ENCODE measurements at places on chromosomes 7 and 10.

DNA sequence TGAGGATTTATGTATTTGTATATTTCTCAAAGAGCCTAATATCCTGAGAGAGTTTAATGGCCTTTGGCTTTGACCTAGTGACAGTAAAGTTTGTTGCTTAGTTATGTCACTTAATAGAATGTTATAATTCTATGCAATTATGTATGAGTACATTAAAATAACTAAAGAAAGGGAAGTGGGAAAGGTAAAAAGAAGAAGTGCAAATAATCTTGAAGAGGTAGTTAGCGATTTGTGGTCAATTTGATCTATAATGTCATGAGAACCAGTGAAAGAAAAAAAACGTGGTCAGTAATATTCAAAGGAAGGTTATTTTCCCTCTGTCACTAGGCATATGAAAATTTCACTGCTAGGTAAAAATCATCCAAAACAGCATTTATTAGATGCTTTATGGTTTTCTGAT lies 143.4 kb upstream of the LSM8 start:
- no peak for DNase-seq

DNA sequence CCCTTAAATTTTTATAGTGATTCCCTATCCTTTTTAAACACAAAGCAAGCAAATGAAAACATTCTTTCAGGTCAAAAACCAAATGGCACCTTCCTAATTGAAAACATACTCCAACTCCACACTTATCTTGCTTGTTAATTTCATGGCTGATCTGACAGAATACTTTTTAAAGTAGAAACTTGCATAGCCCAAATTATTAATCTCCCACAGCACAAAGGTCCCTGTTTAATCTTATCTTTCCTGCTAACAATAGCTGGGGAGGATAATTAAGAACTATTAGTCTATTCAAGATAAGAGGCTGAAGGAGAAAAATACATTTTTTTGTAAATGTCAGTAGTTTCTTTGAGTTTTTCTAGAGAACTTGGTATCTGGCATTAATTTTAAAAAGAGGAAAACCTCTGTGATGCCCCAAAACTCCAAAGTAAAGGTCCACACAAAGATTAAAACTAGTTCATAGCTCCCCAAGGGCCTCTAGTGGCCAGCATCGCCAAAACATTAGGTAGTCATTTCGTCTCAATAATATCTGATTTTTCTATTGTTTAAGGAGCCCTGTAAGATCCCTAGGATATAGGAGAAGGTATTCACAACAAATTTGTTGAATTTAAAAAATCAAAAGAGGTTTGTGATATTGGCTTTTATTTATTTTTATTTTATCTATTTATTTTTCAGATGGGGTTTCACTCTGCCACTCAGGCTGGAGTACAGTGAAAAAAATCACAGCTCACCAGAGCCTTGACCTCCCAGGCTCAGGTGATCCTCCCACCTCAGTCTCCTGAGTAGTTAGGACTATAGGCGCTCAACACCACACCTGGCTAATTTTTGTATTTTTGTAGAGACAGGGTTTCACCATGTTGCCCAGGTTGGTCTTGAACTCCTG lies 14.7 kb downstream of the CDNF start:
- peak; percentile 64 for DNase-seq

DNA sequence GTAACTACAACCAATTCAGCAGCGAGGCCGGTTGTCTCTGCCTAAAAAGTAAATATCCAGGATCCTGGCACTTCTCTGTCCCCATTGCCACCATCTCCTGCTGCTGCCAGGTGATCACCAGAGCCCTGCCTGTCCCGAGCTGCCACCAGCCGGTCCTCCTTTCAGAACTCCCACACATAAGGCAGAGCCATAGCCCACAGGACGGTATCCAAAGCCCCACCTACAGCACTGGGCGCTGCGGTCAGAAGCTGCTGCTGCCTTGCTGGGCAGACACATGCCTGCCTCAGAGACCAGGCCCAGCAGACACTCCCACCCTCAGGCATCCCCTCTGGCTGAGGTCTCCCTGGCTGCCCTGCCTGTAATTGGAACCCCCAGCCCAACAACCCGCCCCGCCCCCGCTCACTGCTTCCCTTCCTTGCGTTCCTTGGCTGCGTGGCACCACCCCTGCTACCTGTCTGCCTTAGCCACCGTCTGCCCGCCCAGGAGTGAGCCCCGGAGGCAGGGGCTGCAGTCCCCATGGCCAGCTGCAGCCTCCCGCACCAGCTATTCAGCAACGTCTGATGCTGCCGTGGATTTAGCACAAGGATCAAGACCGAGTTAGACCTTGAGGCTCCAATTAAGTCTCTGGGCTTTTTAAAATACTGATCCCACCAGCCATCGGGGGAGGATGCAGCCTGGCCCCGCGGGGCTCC lies 100.7 kb downstream of the CYTH3 start:
- no peak for DNase-seq

GRCh38 chr7:158263110-158263963 lies 324.3 kb downstream of the PTPRN2 start:
- no peak for DNase-seq

- DNase-seq: no peak
These were observed 18.7 kb upstream of the PPP2R2D start for GRCh38 chr10:131882151-131882550.
